ENCODE measurements at places on chromosomes 13 and 19.

DNA sequence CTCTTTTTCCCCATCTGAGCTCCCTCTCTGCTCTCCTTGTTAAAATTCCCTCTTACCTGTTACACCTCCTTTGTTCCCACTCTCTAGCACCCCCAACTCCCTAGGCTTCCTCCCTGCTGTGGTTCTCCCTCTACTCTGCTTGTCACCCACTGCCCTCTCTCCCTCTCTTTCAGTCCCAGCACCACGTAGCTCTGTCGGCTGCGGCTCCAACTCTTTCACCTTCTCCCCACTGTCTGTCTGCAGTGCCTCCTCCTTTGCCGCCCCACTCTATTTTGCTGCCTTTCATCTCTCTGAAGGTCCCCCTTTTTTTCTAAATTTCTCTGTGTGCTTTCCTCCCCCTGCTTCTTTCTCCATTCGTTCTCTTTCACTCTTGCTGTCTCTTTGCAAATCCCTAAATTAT, 1.1 kb downstream of the ZNF836 start:
- no peak for DNase-seq

GRCh38 chr19:44725684-44726083, 22.8 kb upstream of the BCL3 start:
- no peak for DNase-seq

DNA sequence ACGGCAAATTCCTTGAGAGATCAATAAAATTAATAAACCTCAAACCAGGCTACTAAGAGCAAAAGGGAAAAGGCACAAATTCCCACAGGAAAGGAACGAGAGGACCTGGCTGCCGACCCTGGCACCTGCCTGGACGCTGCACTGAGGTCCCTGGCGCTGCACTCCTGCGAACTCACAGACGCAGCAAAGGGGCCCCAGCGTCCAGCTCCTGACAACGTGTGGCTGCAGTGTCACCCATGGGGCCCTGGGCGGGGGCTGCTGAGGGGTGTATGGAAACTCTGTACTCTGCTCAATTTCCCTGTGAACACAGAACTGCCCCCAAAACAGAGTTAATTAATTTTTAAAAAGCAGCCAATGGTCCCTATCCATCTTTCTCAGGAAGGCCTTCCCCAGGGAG, 61.3 kb upstream of the C13orf46 start:
- no peak for DNase-seq

DNA sequence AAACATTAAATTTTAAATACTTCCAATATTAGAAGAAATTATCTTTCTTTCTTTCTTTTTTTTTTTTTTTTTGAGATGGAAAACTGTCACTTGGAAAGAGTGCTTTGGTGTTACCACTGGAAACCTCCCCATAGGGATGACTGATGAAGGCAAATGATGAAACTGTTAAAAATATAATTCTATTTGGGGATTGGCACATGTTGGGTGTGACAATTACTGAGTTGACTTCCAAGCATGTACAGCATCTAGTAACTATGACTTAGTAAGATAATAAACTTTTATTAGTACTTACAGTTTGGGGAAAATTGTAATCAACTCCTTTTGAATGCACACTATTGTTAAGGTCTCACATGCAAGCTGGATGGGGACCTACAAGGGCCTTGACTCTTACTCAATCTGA, 592.5 kb downstream of the KCTD12 start:
- no peak for DNase-seq

DNA sequence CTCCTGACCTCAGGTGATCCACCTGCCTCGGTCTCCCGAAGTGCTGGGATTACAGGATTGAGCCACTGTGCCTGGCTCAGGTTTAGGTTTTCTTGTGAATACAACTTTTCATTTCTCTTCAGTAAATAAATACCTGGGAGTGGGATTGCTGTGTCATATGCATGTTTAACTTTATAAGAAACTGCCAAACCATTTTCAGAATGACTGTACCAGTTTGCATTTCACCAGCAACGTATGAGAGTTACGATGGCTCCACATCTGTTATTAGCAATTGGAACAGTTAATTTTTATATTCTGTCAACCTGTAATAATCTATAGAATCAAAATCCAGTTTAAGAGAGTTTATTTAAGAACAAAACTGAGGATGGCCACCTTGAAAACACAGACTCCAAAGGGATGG, 52.2 kb downstream of the TEX26 start:
- no peak for DNase-seq

- DNase-seq: no peak
Measured at GRCh38 chr13:108708921-108709320, 79.5 kb downstream of the MYO16 start.

- DNase-seq: no peak
Measured at GRCh38 chr13:99307648-99308339, 595 bp upstream of the GPR183 start.

DNA sequence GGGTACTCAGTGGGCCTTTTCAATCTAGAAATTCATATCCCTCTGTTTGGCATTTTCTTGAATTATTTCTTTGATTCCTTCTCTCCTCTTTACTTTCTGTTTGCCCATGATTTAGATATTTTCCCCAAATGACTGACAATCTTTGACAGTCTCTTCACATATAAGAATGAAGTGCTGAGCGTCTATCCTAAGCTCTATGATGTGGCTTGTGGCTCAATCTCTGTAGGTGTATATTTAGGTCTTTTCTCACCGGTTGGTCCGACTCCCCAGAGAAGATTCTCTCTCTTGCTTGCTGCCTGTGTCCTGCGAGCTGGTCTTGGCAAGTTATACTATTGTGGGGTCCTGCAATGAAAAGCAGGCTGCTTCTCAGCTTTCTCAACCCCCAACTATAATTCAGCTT, 29.0 kb downstream of the FLT3 start:
- DNase-seq: no peak

- DNase-seq: no peak
Measured at GRCh38 chr13:40220299-40220935, 446.0 kb downstream of the FOXO1 start.

DNA sequence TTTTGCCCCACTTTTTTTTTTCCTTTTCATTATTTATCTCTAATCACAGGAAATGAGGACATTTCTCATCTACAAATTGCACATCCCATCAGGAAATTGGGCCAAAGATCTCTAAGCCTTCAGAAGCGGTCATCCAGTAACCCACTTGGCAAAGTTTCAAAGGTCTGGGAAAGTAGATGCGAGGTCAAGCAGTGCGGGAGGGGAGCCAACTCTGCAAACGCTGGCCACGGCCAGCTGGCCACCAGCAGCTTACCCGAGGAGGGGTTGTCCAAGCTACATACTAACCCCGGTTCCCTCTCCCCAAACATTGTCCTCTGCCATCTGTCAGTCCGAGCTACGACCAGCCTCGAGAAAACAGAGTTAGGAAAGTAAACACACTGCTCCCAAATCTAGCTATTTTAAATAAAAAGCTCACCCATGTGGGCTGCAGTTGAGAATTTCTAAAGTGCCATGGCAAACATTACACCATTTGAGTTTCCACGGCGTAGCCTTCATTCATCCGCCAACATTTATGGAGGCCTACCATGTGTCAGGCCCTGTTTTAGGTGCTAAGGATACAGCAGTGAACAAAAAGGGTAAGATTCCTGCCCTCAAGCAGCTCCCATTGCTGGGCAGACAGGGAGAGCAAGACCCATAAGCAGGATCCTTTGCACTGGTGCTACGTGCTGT, 11.5 kb downstream of the FFAR2 start:
- no peak for DNase-seq

DNA sequence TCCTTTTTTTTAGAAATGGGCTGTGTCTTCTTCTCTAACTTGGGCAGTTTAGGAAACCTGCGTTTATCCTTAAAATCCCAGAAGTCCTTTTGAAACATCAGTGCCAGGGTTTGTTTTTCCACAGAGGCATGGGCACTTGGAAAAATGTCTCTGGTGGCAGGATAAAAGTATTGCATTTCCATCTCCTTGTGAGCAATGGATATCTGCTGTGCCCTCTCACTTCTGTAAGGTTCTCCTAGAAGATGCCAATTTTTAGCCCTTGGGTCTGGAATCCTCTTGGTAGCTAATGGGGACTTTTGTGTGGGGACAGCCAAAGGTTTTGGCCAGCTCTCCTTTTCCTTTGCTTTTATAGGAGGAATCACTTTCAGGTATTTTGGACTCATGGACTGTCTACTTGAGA, 21.0 kb downstream of the WDR87 start:
- no peak for DNase-seq

DNA sequence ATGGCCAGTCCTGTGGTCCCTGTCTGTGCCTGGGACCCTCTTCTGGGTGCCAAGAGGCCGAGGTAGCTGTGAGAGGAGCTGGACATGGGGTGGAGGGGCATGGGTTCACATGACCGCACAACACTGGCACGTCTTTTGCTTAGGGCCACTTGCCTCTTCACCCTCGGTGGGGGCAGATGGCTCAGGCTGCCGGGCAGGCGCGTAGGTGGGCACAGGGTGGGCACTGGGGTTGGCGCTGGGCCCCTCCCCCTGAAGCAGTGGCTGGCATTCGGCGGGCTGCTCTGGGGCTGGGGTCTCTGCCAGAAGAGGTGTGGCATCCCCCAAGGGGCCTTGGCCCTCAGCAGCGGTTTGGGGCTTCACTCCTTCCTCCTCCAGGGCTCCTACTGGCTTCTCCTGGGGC, 8.4 kb downstream of the PALM3 start:
- DNase-seq: no peak

GRCh38 chr13:53890696-53891095, 862.1 kb downstream of the OLFM4 start:
- no peak for DNase-seq

DNA sequence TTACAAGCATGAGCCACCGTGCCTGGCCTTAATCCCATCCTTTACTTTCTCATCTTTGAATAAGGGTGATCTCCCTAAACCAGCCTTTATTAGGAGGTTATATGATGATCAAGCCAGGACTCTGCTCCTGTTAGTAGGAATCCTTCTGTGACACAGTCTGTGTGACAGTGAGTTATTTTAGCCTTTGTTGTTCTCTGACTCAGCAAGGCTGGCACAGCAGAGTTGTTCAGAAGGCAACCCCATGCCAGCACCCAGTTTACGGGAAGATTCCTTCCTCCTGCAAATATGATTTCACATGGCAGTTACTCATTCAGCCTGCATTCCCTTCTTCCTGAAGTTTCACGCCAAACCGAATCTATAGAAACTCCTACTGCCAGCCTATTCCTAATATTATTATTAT, 10.5 kb upstream of the MIER2 start:
- no peak for DNase-seq

DNA sequence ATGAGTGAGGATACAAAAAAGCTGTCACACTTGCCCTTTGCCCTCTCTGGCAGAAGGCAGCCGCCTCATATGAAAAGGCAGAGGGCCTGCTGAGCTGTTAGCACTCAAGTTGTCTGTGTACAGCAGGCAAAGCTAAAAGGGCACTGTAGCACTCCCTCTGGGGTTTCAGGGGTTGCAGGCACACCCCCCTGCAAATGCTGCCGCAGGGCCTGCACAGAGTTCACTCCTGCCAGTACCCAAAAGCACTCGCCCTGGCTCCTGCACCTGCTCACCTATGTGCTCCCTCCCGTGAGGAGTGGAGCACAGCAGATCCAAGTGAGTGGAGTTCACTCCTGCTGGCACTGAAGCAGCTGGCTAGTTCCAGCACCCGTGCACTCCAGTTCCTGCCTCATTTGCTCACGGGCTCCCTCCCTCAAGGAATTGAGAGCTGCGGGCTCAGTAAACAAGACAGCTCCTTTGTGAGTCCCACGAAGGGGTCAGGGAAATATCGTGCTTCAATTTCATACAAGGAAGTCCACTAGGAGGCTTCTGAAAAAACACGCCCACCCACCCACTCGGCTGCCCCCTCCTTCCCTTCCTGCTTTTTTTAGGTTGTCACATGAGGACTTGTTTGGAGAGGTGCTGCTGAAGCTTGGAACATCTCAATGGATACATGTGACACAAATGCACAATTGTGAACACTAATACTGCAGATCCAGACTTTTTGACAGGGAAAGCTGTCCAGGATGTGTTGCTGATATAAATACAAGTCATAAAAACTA, 9.9 kb upstream of the RCBTB2 start:
- no peak for DNase-seq

GRCh38 chr19:57506163-57506562, 6.4 kb downstream of the ZNF773 start:
- no peak for DNase-seq

DNA sequence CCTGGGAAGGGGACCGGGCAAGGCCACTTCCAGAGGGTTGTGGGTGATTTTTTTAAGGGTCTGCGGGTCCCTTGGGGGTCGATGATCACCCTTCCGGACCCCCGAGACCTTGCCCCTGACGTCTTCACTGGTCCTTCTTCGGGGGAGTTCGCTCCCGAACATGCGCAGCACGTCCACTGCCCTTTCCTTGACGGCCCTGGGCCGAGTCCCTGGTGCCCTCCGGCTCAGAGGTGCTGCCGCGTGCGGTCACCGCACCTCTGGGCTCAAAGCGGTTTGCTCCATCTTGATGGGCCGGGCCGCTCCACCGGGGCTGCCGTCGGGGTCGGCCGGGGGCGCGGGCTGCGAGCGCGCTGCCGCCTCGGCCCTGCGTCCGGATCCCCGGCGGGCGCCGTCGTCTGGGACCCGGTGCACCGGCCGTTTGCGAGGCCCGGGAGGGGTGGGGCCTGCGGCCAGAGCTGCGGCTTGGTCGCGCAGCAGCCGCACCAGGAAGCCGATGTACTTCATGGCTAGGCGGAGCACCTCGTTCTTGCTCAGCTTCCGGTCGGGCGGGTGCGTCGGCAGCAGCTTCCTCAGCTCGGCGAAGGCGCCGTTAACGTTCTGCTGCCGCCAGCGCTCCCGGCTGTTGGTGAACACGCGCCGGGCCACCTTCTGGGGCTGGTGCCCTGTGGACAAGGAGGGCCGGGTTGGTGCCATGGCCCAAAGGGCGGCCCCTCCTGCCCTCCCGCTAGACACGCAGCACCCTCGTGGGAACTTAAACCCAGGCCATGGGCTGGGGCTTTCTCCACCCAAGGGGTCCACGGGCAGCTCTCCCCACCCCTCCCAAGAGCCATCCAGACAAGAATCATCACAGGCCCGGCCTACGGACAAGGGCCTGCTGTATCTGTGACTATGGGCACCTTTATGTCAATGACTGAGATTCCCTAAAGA, 3.3 kb downstream of the LYL1 start:
- no peak for DNase-seq

DNA sequence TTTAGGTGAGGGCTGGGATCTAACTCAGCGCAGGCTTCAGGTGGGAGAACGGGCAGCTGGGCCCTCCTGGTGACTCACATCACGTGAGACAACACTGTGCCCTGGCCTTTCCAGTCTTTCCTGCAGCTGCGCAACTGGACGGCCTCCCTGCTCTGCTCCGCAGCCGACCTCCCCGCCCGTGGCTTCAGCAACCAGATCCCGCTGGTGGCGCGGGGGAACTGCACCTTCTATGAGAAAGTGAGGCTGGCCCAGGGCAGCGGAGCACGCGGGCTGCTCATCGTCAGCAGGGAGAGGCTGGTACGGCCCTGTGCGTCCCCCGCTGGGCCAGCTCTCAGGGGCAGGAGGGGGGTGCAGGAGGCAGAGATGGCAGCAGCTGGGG, 8.8 kb downstream of the SPPL2B start:
- DNase-seq: no peak

GRCh38 chr19:34712395-34713261, 21.4 kb upstream of the ZNF181 start:
- no peak for DNase-seq

- DNase-seq: no peak
Measured at GRCh38 chr13:45522571-45522970, 57.8 kb downstream of the COG3 start.

GRCh38 chr13:40197936-40198595, 468.4 kb downstream of the FOXO1 start:
- no peak for DNase-seq

Data from esophagus squamous epithelium (tissue), 5 donors.